ENCODE measurements at places on chromosomes 11 and 22.

DNA sequence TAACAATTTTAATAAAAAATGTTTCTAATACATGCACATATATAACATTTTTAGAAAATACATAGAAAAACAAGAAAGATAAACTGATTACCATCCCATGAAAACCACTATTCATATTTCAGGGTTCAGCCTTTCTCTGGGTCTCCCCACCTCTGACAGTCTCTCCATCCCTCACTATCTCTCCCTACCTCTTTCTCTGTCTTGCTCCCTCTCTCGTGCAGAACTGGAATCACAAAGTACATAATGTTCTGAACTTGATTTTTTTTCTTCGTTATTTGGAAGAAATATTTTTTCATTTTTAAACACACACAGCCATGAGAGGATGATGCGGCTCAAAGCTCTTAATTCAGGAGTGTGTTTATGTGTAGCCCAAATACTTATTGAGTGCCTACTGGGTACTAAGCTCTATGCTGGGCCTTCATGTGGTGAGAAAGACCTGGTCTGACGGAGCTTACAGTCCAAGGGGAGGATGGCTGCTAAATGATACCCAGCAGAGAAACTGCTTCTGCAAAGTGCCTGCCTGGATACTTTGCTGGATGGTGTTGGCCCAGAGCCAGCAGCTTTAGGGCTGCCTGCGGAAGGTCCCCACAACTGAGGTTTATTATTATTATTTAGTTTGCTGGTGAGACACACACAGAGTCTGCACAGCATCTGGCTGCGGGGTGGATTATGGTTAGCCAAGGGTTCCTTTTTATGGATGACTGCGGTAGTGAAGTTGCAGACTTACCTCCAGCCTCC is 42.6 kb downstream of the SC5D start:
- DNase-seq: peak; percentile 20

- DNase-seq: no peak
Observed at GRCh38 chr22:44387486-44387885, 74.7 kb upstream of the SHISAL1 start.

GRCh38 chr11:101128571-101129202 is 926 bp downstream of the PGR start:
- DNase-seq: no peak

- DNase-seq: no peak
Observed at GRCh38 chr22:23266780-23267179, 86.5 kb downstream of the BCR start.

DNA sequence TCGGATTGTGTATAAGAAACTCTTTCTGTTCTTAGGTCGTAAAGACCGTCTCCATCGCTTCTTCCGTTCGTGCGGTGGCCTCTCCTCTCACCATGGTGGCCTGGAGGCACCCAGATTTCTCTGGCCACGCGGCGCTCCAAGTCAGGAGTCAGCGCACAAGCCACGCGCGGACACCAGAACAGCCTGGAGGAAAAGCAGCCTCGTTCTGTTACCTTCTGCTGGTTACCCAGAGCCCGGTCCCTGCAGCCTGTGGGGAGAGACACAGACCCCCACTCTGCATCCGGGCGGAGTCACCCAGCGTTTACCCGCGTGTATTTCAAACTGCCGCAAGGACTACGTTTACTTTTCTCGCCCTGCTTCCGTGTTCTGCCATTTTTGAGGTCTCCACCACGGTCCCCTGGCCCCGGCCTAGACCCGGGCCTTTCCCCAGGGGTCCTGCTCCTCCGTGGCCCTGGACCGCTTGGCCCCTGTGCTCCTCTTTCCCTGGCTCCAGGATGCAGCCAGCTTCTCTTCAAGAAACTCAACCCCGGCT is 776.1 kb downstream of the BRD1 start:
- no peak for DNase-seq

DNA sequence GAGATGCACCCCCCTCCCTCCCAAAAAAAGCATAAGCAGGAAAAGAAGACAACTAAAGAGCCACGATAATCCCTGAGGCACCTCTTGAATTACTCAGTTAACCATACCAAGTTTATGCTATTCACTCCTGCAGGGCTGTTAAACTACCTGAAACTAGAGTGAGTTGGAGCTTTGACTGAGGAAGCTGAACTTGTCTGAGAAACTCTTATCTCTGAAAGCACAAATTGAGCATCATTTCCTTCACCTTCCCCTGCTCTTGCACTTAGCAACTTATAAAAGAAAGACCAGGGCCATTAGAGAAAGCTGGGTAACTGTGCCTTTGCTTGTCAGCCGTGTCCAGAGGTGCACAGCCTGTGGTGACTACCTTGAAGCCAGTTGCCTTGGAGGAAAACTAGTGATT is 745.6 kb downstream of the NELL1 start:
- no peak for DNase-seq

GRCh38 chr11:120011836-120012235 is 126.1 kb downstream of the TRIM29 start:
- no peak for DNase-seq

- no peak for DNase-seq
Observed at GRCh38 chr11:11624926-11625325, 3.1 kb upstream of the GALNT18 start.

DNA sequence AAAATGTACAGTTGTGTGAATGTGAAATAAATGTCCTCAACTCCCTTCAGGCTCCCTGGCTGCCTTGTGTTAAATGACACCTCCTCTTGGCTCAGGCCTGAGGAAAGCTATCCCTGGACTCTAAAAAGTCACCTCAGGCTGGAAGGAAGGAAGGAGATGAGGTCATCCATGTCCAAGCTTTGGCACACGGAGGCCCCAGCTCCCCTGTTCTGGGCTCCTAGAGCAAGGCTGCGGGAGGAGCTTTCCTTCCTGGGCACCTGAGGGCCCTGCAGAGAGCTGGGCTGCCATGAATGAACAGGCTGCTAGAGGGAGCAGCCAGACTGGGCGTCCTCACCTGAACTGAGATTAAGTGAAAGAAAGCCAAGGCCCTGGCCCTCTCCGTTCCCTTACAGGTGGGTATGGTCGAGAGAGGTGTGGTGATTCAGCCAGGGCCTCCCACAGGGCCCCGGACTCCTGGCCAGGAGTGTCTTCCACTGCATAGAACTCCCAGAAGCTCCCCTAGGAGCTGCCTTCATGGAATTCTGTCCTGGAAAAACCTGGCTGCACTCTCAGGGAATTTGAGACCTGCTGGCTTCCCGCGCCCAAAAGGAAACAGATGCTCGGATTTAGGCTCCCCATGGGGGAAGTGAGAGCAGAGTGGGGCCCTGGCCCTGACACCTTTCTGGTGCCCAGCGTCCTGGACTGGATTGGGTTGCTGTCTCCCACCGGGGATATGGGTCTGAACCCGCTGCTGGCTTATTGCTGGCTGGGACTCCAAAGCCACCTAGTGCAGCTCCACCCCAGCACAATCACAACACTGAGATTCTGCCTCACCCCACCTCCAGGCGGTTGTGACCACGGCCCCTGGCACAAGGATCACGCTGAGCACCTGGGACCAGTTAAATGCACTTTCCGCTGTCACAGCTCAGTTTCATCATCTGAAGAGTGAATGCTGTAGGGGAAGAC is 22.2 kb downstream of the MYBPC3 start:
- DNase-seq: no peak

- no peak for DNase-seq
Observed at GRCh38 chr22:43689356-43689755, 122.7 kb downstream of the EFCAB6 start.

- no peak for DNase-seq
Observed at GRCh38 chr11:12535321-12535720, 138.9 kb upstream of the TEAD1 start.

GRCh38 chr11:79089601-79090000 is 351.2 kb downstream of the TENM4 start:
- DNase-seq: no peak

- DNase-seq: no peak
Observed at GRCh38 chr11:94401773-94402265, 600 bp upstream of the GPR83 start.

DNA sequence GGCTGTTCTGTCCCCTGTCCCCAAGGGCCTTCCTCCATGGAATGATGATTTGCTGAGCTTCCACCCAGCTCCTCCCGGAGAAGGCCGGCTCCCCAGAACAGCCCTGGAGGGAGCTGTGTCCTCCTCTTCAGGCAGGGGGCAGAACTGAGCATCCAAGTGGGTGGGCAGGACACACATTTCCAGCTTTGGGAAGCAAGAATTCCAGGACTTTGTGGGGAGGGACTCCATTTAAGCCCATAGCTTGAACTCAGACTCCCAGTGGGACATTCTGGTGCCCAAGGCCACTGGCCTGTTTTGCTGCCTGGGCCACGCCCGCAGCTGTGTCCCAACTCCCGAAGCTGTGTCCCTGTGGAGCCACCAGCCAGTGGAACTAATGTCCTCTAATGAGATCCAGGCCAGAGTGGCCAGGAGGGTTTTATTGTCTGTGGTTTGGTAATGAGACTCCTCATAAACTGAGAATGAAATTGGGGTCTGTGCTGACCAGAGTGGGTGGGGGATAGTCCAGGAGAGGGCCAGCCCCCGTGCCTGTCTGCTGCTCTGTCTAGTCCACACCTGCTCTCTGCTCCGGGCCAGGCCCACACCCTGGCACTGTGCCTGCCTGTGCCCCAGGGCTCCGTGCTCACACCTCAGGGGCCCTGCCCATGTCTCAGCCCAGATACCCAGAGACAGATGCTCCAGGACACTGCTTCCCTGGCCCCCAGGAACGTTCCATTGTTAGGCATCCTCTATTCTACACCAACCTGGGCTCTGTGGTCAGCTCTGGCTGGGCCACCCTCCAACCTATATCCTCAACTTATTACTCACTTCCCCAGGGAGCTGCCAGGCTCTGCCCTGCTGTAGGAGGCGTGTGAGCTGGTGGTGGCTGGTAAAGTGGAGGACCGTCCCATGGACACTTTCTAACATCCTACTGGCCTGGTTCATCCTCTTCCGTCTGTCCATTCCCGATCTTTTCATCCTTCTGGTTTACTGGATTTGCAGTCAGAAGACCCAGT is 7.6 kb downstream of the NECTIN1 start:
- peak; percentile 36 for DNase-seq

DNA sequence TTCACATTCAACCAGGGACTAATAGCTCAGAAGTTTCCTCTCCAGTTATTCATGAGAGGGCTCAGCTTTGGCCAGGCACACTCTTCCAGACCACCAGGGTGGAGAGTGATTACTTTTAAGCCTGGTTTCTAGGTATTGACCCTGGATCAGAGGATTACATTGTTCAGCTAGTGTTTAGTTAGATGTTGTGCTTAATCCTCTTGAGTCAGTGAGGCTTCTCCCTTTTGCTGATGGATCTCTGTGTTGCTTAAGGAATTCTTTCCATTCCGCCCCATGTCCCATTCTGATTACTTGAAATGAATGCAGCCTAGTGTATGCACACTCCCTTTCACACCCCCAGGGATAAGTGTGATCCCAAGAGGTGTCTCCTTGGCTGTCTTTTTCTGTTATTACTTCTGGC is 271.7 kb upstream of the ANO5 start:
- no peak for DNase-seq

DNA sequence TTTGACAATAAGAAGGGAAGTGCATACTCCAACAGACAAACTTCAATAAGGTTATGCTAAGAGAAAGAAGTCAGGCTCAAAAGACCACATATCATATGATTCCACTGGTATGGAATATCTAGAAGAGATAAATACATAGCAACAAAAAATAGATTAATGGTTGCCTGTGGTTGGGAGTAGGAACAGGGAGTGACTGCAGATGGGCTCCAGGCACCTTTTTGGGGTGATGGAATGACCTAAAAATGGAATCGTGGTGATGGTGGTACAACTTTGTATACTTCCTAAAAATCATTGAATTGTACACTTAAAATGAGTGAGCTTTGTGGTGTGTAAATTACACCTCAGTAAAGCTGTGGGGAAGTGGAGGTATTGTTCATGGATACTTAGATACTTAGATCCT is 29.0 kb upstream of the RAG2 start:
- DNase-seq: no peak

DNA sequence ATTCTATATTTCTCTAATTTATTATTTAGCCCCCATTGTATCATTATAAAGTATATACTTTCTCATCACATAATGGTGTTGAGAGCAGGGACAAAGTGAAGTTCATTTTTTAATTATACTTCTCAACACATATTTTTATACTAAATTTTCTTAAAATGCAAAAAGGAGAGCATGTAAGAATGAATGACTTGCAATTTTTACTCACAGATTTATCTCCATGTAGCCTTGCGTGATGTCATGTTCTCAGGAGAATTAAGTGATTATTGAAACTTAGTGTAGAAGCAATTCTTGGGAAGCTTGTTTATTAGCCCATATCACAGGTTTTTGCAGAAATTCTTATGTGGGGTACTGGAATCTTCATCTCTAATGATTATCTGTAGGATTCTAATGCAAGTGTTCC is 682 bp upstream of the OR5M11 start:
- no peak for DNase-seq

DNA sequence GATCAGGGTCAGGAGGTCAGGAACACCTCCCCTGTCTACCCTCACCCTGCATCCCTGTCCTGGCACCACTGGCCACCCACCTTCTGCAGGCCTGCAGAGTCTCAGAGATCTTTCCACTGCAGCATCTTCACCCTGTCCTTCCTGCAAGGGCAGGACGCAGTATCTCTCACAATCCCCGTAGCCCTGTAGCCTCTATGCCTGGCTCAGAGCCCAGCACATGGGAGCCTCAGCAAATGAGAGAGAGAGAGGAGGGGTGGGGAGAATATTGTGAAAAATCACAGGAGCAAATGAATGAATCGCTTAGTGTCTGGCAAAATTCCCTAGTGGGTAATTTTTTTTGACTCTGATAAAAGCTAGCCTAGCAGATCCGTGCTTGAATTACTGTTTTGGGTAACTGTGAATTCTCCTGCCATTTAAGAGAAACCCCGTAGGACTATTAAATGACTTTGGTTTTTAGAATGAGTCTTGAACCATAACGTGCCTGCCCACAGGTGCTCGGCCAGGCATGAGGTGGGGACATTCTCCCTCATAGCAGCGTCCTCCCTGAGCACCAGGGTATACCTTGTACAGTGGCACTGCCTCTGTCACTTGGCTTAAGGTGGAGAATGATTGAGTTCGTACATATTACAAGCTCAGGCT is 91.5 kb downstream of the MORC2 start:
- no peak for DNase-seq

GRCh38 chr11:93532806-93533205 is 10.4 kb downstream of the SMCO4 start:
- DNase-seq: no peak

GRCh38 chr22:45692549-45692948 is 20.9 kb downstream of the ATXN10 start:
- DNase-seq: no peak

DNA sequence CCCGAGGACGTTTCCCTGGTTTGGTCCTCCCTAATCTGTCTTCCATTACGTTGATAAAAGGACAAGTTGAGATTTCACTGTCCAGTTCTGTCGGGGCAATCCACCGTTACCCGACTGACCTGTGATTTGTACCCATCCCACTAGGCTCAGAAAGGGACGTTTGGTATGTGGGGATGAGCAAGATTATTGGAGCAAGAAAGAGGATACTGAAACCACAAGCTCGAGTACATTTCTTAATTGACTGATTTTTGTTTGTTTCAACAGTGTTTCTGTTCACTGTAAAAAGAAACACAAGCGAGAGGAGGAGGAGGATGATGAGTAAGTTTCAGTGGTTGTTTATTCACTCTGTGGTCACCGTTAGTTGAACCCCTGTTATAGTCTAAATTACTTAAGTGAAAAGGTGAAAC is 969 bp downstream of the CCDC117 start:
- no peak for DNase-seq

Data from HT-29 (cell line).